ENCODE measurements at places on chromosomes 4 and X. TPM values are rescaled to one million over a fixed set of nuclear protein-coding genes. Genes with fewer than 3 reads are reported as not detected.

SULT1E1 gene
- 0.97 TPM for total RNA-seq

CDKL5 gene
- 1.1 TPM for total RNA-seq

USP17L18 gene
- total RNA-seq, result not detected

F8A3 gene
- total RNA-seq, result 1.1 TPM

PSAPL1 gene
- not detected for total RNA-seq

RAB9B gene
- 1.1 TPM for total RNA-seq

LONRF3 gene
- 2.3 TPM for total RNA-seq

CFI gene
- 66.7 TPM for total RNA-seq

BCAP31 gene
- 266 TPM for total RNA-seq

All from bladder microvascular endothelial cell (primary cell).